Activated naive CD4-positive, alpha-beta T cell (primary cell): ENCODE measurements at places on chromosomes 7 and 10.
A peak's percentile ranks its signal among the peaks of the same experiment; 100 is the strongest.

DNA sequence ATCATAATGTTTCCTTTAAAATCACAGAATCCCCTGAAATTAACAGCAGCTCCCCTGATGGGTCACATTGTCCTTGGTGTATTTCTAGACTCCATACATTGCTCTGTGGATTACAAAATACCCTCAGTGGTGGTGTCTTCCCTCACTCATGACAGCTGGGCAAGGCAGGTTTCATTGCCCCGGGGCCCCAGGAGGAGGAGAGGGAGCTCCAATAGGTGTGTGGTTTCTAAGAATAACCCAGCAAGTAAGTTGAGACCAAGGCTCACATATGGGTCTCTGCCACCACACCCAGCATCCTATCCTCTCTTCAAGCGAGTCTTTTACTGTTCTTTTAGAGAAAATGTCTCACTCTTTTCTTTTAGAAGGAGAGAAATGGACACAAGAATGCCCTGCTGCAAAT is 63.6 kb downstream of the PKD1L1 start:
- DNase-seq = no peak

GRCh38 chr7:44987996-44988395 is 9.2 kb upstream of the MYO1G start:
- no peak for DNase-seq

DNA sequence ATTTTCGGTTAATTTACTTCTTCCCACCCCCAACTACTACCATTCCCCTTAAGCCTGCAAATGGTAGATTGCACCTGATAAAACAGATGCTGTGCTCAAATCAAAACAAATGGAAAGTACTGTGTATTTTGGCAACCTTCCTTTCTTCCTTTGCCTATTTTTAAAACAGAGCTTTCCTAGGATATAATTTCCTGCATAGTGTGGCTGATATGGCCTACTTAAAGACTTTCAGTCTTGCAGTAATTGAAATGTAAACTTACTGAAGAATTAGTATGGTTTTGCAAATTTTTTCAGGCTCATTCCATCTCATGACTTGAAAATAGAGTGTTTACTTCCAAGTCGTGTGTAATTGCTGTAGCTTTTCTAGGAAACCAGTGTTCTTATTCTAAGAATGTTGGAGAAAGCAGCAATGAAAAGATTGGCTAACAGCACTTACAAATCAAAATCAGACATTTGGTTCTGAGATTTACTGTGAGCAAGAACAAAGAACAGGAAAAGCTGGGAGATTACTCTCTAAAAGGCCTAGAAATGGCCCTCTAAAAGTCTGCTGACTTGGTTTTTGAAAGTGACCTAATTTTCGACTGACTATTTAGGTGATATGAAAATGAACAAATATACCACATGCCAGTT is 52.0 kb downstream of the REEP3 start:
- DNase-seq = no peak

GRCh38 chr10:63123727-63124362 is 9.3 kb upstream of the NRBF2 start:
- no peak for DNase-seq

- no peak for DNase-seq
These were observed 126.8 kb downstream of the RSU1 start for GRCh38 chr10:16690417-16690816.

DNA sequence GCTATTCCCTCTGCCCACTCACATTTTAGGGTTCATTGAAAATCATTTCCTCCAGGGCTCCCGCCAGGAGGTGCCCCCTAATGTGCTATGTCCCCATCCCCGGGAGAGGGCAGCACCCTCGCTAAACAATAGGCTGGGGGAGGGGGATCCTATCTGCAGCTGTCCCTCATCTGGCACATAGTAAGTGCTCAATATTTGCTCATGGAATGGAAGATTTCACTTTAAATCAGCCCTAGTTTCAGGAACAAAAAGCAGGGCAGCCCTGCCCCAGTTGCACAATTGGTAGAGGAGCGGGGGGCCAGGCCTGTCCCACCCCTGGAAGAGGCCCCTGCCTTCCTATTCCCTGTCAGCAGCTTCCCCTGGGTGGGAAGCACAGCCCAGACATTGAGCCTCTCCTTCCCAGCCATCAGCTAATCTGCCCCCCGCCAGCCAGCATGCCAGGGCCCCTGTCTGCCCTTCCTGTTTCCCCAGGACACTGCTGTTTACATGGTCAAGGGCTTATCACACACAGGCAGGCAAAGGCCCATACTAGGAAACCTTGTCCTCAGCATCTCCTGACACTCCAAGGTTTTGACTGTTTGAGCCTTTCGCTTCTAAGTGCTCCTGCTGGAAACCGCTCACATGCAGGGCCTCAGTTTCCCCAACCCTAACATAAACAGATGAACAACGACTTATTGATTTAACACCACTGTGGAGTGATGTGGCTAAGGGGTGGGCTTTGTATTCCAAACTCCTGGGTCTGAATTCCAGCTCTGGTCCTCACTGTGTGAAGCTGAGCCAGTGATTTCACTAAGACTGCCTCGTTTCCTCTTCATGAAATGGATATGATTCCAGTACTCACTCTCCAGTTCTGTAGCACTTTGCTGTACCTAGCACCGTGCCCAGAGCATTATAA is 130.7 kb upstream of the ZMIZ1 start:
- no peak for DNase-seq

DNA sequence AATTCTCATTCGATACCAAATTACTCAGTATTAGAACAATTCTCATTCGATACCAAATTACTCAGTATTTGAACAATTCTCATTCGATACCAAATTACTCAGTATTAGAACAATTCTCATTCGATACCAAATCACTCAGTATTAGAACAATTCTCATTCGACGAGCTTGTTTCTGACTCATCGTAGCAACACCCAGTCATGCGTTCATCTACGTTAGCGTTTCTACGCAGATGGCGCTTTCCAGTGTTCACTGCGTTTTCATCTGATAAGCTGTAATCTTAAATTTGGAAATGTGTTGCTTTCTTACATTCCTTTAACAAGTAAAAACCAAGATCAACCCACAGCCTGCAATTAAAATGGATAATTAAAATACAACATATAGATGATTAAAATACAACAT is 276.3 kb downstream of the ZMYND11 start:
- DNase-seq = no peak

- DNase-seq = no peak
These were observed 382.3 kb upstream of the MTPN start for GRCh38 chr7:136359333-136359903.

GRCh38 chr10:12271210-12271540 is 75.2 kb downstream of the CDC123 start:
- no peak for DNase-seq

- DNase-seq = no peak
These were observed 129.8 kb downstream of the PRKG1 start for GRCh38 chr10:51204066-51204465.

- no peak for DNase-seq
These were observed 12.8 kb upstream of the FMC1 start for GRCh38 chr7:139328375-139328774.

GRCh38 chr7:122362473-122362872 is 57.9 kb upstream of the FEZF1 start:
- no peak for DNase-seq

GRCh38 chr7:92682330-92682729 is 92.1 kb upstream of the FAM133B start:
- DNase-seq = no peak

GRCh38 chr10:43876976-43877375 is 228.3 kb upstream of the ZNF32 start:
- DNase-seq = no peak

- no peak for DNase-seq
These were observed 375.5 kb upstream of the CELF2 start for GRCh38 chr10:10642189-10642588.

DNA sequence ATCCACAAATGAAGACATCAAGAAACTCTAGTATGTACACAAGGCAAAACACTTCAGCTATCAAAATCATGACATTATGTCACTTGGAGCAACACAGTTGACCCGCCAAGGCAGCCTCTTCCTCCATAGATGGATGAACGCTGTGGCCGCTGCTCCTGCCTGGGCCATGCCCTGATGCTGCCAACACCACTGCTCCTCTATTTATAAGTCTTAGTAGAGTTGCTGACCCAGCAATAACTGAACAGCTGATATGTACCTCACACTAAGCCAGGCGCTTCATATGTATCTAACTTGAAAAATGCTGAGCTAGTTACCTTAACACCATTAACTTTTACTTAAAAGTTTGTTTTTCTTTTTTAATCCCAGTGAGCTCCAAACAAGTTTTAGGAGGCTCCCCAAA is 131.9 kb downstream of the LYZL1 start:
- DNase-seq = no peak

GRCh38 chr7:23396222-23397015 is 73.9 kb downstream of the IGF2BP3 start:
- DNase-seq = no peak

GRCh38 chr7:156236181-156236889 is 404.2 kb upstream of the RNF32 start:
- no peak for DNase-seq

GRCh38 chr7:135919071-135919841 is 57.9 kb downstream of the MTPN start:
- DNase-seq = no peak

- no peak for DNase-seq
These were observed 14.1 kb downstream of the ESYT2 start for GRCh38 chr7:158815083-158815799.

- no peak for DNase-seq
These were observed 135.7 kb downstream of the OR13A1 start for GRCh38 chr10:45179691-45180090.

GRCh38 chr7:130943336-130943901 is 209.4 kb upstream of the KLF14 start:
- no peak for DNase-seq

- peak; percentile 18 for DNase-seq
These were observed 1.3 kb upstream of the CUL1 start for GRCh38 chr7:148697256-148698006.

DNA sequence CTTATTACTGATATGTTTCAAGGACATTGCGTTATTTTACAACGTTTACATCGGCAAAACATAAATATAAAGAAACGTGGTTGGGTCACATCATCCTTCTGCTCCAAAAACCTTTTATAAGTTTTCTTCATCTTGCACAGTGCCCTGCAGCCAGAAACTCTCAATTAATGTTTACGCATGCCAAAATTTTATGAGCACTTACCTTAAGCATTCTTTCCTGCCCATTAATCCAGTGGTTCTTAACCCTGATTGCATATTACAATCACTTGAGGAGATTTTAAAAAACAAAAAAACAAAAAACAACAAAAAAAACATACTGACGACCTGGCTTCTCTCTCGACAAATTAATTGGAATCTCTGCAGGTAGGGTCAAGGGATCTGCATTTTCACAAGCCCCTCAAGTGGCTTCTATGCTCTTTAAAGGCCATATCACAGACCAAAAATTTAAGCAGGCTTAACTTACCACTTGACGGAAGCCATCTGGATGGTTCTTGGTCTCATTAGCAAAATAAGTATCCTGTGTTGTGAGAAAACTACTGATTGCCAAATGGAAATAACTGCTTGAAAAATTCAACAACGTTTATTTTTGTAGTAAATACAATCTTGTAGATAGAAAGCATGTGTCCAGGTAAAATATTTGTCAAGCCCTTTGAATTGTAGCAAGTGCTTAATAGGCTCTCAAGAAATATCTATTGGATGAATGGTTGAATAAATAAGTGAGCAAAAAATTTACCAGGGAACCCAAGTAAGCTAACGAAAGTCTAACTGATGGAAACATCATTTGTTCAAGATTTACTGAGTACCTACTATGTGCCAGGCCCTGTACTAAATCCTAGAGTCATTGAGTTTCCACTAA is 30.9 kb upstream of the SLC16A12 start:
- DNase-seq = no peak

DNA sequence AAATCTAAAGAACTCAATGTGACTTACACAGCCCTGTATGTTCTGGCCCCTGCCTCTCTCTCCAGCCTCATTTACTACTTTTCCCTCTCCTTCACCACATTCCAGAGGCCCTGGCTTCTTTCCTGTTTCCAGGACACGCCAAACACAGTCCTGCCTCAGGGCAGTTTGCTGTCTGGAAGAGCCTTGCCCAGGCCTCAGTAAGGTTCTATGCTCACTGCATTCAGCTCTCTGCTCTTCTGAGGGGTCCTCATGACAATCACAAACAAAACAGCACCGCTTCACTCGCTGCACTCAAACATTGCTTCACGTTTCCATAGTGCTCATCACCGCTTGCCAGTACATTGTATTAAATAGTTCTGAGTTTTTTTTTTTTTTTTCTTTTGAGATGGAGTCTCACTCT is 35.1 kb upstream of the GARS1 start:
- no peak for DNase-seq
